Stimulated activated CD8-positive, alpha-beta memory T cell treated with anti-CD3 and anti-CD28 coated beads, Interleukin-2, amount 100 ng/mL, for 1 hour (primary cell): ENCODE measurements at places on chromosomes 12 and 14.

GRCh38 chr12:7542813-7543212, 39.2 kb upstream of the CD163 start:
- DNase-seq, result no peak

GRCh38 chr12:121802485-121802842, 1.3 kb upstream of the SETD1B start:
- DNase-seq, result no peak

- DNase-seq, result no peak
Measured at GRCh38 chr12:851913-852312, 97.6 kb downstream of the RAD52 start.

GRCh38 chr12:104761611-104762010, 196.5 kb downstream of the SLC41A2 start:
- no peak for DNase-seq

DNA sequence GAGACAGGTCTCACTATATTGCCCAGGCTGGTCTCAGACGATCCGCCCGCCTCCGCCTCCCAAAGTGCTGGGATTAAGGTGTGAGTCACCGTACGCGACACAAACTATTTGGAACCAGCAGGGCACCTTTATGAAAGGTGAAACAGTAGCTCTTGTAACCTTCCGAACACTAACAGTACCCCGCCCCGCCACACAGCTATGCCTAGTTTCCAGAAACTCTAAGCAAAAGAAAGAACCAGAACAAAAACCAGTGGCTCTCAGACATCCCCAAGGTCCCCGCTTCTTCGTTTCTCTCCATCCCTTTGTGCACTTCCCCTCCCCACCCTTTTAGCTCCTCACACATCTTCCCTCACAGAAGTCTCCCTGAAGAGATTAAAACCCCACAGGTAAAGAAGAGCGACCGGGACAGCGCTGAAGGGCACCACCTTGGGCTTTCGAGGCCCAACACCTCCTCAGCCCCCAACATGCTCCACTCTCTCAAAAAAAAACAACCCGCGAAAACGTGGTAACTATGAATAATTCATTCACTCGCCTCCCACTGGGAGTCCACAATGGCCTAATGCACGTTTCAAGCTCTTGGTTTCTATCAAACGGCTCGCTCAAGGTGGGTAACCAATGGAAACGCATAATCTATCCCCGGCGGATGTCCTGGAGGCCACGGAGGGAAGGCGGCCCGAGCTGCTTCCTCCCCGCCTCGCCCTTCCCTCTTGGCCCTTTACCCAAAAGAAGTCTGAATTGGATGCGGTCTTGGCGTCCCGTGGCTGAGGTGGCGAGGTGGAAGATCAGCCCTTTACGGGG, 877 bp downstream of the BAG5 start:
- DNase-seq, result no peak

DNA sequence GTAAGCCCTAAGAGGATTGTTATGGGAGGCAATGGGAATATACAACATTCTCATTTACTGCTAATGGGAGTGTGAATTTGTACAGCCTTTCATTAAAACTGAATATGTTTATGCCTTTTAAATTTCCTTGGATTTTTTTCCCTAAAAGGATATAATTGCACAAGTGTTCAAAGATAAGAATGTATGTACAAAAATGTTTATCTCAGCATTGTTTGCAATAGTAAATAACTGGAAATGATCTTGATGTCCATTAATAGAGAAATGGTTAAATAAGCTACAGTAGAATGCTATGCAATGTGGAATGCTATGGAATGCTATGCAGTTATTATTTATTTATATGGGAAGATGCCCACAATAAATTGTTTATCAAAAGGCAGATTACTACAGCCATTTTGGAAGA, 62.5 kb upstream of the SLC38A2 start:
- DNase-seq, result no peak

GRCh38 chr12:5094986-5095385, 51.3 kb downstream of the KCNA5 start:
- DNase-seq, result no peak

- no peak for DNase-seq
Measured at GRCh38 chr14:87255058-87255457, 737.9 kb downstream of the GALC start.

DNA sequence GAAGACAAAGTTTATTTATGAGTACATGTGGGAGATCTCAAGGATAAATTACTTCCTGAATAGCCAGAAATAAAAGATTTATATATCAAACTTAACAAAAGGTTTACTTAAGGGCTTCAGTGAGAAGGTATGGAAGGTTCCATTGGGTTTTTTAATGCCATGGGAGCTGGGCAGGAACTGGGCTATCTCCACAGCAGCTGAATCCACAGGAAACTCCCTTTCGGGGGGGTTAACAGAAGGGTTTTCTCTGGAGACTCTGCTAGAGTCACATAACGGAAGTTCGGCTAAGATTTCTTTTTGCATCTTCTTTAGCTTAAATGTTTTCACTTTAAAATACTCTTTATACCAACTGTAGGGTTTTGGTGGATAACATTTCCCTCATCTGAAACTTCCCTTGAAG, 113.5 kb downstream of the UNC79 start:
- DNase-seq, result no peak

GRCh38 chr12:57142727-57143126, 4.7 kb downstream of the LRP1-AS start:
- no peak for DNase-seq

- DNase-seq, result no peak
Measured at GRCh38 chr12:102757154-102757881, 159.7 kb downstream of the PAH start.

DNA sequence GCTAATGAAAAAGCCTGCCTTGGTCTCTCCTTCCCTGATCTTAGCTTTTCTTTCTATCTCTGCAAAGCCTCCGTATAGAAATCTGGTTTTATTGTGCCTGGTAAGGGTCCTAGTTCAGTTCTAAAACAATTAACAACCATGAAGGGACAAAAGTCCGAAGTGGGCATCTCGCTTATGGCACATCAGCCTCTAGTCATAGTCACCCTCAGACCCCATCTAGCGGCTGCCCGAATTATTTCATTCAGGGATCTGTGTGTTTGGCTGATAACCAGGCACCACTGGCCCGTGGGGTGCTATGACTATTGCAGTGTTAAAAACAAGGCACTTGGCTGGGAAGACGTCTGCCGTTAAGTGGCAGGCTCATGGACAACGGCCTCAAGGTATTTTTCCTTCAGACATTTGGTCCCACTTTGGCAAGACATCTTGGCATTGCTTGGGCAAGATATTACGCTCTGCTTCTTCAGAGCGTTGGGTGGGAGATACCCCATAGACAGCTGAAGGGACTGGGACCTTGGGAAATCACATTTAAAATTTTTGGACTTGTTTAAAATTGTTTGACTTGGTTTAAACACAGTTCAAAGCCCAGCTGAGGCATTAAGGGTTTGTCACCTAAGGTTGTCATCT, 87.1 kb downstream of the SINHCAF start:
- DNase-seq, result peak; percentile 28

DNA sequence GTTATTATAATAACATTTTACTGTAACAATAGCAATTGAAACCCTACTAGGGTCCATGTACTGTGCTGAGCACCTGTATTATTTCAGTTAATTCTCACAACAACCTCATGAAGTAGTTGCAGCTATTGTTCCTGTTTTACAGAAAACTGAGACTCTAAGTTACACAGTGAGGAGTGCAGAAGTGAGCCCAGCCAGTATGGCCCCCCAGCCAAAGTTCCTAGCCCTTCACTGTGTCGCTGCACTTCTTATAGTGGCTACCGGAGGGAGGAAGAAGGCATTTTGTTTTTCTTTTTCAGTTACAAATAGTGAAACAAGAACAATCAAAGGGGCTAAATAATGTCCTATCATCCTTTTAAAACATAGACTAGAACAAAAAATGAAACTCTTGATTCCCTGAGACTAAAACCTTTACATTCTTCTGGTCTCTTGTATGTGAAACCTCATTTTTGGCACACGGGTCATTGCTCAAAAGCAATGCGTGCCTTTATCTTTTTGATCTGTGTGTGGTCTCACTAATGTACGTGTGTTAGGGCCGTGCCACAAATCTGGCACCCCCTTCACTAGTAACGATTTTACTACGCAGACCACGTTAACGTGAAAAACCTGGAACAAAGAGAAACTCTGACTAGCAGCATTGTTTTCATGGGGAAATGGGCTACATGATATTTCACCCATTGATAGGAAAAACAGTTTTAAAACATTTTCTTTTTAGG, 88.7 kb downstream of the LLPH start:
- no peak for DNase-seq

DNA sequence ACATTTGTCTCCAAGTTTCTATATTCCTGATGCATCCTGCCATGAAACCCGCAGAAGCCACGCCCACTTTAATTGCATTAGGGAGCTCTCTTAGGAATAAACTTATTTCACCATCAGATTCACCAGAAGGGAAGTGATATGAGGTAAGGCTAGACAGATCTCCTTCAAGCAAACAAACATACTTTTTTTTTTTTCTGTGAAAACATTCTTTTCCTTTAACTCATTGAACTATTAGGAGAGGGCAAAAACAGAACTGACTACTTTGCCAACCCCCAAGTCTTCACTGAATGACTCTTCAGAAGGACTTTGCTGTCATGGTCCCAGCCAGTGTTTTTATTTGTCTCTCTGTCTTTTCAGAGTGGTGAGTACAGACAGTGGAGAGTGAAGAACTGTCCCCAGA, 48.4 kb downstream of the GTF2A1 start:
- no peak for DNase-seq

- no peak for DNase-seq
Measured at GRCh38 chr12:45166056-45166455, 49.8 kb upstream of the ANO6 start.

DNA sequence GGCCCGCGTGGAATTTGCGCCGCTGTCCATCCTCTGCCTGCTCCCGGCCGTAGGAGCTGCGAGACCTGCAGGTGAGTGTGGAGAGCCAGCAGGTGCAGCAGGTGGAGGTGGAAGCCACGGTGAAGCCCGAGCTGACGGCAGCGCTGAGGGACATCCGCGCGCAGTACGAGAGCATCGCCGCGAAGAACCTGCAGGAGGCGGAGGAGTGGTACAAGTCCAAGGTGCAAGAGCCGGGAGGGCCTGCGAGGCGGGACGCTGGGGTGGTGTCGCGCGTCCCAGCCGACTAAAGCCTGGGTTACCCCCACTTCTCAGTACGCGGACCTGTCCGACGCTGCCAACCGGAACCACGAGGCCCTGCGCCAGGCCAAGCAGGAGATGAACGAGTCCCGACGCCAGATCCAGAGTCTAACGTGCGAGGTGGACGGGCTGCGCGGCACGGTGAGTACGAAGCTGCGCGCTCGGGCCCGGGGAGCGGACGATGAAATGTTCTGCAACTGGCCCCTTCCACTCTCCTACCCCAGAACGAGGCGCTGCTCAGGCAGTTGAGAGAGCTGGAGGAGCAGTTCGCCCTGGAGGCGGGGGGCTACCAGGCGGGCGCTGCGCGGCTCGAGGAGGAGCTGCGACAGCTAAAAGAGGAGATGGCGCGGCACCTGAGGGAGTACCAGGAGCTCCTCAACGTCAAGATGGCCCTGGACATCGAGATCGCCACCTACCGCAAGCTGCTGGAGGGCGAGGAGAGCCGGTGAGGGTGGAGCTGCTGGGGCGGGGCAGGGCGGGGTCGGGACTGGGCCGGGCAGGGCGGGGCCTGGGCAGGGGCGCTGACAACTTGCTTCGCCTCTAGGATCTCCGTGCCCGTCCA, 2.1 kb downstream of the PRPH start:
- no peak for DNase-seq

- no peak for DNase-seq
Measured at GRCh38 chr14:32826404-32827082, 112.1 kb upstream of the NPAS3 start.
